ENCODE measurements at places on chromosomes 16 and 17.

GRCh38 chr16:35557731-35558130 lies 2098.3 kb downstream of the TP53TG3F start:
- no peak for DNase-seq

GRCh38 chr17:82862737-82863382 lies 23.0 kb upstream of the ZNF750 start:
- DNase-seq, result no peak

- DNase-seq, result no peak
Measured at GRCh38 chr16:47144559-47144877, 773 bp upstream of the NETO2 start.

DNA sequence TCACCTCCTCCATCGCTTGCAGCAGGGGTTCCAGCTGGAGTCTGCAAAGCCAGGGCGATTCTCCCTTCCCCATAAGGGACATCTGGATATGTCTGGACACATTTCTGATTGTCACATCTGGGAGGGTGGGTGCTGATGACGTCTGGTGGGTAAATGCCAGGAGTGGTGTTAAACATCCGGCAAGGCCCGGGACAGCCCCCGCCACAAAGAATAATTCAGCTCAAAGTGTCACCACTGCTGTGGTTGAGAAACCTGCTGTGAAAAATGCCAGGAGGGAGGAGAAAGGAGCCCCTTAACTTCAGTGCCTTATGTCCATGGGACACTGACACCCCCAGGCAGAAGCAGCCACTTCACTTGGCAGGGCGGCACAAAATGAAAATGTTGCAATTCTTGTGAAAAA lies 179.4 kb upstream of the SDK2 start:
- DNase-seq, result no peak

- DNase-seq, result no peak
Measured at GRCh38 chr17:81160306-81160705, 5.0 kb upstream of the PVALEF start.

- no peak for DNase-seq
Measured at GRCh38 chr16:81786868-81787267, 7.8 kb downstream of the PLCG2 start.

- no peak for DNase-seq
Measured at GRCh38 chr17:17868641-17869522, 32.1 kb upstream of the SREBF1 start.

GRCh38 chr16:84032458-84033178 lies 10.0 kb downstream of the SLC38A8 start:
- no peak for DNase-seq

DNA sequence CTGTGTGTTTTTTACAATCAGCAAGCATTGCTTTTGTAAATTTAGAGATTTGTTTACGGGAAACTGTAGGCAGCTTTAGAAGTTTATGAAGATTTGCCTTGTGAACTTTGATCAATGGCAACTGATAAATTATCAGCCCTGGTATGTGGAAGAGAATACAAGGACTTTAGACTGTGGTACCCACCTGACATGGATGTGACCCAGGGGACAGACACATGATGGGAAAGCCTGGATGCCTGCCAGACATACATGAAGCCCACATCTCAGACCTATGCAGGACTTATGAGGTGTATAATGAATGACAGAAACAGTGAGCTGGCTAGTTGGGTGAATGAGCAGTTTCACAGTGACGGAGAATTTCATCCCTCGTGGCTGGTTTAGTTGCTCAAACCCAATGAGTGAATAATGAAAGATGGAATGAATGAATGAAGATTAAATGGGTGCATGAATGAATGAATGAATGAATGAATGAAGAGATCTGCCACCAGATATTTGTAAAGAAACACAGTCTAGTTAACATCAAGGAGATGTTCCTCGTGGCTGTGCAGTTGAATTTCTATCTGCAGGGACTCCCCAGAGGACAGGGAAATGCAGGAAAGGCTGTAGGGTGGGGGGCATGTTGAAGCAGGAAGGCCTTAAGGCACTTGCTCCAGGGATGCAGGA lies 7.6 kb downstream of the TMEM92 start:
- DNase-seq, result no peak

GRCh38 chr17:40097931-40098845 lies 2.2 kb downstream of the NR1D1 start:
- peak; percentile 55 for DNase-seq

GRCh38 chr17:34358631-34359030 lies 2.4 kb downstream of the CCL13 start:
- DNase-seq, result no peak

- DNase-seq, result no peak
Measured at GRCh38 chr16:71676236-71676635, 48.3 kb downstream of the PHLPP2 start.

GRCh38 chr16:65994291-65994690 lies 372.2 kb upstream of the CDH5 start:
- DNase-seq, result no peak

DNA sequence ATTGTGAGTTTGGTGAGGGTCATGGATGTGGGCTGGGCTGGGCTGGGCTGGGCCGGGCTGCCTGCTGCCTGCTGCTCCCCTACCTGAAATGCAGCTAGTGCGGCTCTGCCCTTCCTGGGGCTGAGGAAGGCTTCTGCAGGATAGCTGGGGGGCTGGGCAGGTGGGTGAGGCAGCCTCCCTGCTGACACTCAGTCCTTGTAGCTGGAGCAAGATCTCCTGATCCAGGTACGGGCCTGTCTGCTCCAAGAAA lies 4.7 kb downstream of the RPL13 start:
- no peak for DNase-seq

DNA sequence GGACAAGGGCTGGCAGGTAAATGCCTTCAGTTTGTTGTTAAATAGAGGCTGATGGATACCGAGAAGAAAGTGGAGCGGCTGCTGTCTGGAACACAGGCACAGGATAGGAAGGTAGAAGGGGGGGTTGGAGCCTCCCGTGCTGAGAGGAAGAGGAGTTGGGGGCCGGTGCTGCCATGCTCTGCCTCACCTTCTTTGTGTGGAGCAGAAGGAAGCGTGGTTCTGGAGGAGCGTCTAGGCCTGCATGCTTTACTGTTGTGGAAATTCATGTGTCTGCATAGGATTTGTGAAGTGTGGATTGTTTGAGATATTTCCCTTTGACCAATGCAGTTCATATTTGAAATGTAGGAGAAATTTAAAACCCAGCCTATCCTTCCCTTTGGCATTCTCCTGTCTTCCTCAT lies 52.3 kb downstream of the FOXK2 start:
- no peak for DNase-seq

DNA sequence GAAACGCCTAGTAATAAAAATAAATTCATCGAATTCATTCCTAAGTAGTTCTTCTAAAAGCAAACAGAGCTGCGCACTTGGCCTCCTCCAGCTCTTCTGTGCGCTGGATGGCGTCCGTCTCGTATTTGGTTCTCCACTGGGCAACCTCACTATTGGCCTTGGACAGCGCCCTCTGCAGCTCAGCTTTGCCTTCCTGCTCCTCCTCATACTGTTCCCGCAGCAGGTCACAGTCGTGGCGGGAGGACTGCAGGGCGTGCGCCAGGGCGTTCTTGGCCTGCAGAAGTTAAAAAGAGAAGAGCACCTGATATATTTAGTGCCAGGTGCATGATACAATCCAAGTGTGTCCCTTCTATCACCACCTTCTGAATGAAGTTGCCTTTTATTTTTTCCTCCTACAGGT lies 21.8 kb downstream of the MYH3 start:
- no peak for DNase-seq

- DNase-seq, result no peak
Measured at GRCh38 chr17:73901661-73902415, 257.6 kb upstream of the SDK2 start.

- DNase-seq, result no peak
Measured at GRCh38 chr16:914440-914839, 56.3 kb downstream of the LMF1 start.

GRCh38 chr17:80365983-80366382 lies 49.0 kb upstream of the ENDOV start:
- no peak for DNase-seq

GRCh38 chr16:4488499-4488967 lies 12.3 kb downstream of the HMOX2 start:
- DNase-seq, result no peak

- DNase-seq, result no peak
Measured at GRCh38 chr16:85437166-85438052, 175.7 kb upstream of the GSE1 start.

DNA sequence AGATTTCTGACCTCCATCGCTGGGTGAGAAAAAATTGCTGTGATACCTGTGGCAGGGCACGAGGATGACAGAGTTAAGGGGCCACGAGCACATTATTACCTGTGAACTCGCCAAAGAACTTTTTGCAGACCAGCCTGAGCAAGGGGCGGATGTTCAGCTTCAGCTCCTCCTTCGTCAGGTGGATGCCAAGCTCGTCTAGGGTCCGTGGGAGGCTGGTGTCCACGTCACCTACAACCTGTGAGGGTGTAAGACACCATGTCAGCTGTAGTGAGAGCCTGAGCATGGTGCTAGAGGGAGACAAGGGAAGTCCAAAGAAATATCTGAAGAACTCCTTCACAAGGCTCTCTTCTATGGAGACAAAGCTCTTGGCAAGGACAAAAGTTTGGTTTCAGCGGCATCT lies 17.1 kb downstream of the HIGD1B start:
- DNase-seq, result no peak

GRCh38 chr16:24270721-24271442 lies 14.7 kb downstream of the CACNG3 start:
- no peak for DNase-seq

- DNase-seq, result no peak
Measured at GRCh38 chr16:52071101-52071500, 475.8 kb downstream of the TOX3 start.

DNA sequence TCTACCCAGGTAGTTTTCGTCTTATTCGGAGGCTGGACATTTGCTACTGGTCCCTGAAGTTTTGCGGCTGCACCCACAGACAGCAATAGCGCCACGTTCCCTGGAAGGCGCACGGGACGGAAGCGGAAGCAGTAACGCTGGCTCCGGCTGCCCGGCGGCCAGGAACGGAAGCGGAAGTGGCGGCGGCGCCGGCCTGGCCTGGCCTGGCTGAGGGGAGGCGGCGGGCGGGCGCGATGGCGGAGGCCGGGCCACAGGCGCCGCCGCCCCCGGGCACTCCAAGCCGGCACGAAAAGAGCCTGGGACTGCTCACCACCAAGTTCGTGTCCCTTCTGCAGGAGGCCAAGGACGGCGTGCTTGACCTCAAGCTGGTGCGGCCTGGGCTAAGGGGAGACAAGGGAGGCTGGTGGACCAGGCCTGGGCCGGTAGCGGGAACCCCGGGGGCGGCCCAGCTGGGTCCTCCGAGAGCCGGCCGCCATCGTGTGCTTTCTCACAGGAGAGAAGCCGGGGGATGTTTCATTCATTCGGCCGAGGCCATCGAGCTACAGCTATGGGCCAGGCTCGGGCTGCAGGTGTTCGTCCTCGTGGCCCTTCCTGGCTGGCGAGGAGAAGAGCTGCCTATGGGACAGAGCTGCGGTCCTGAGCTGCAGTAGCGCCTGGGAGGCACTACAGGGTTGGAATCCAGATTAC lies at the start of gene E2F4:
Gene E2F4, plus strand, starts transcription at position 161 of the 687 bp plus-strand sequence. Its CDS starts 73 bp downstream, at position 234.
- peak; percentile 94 for DNase-seq

GRCh38 chr16:27752241-27752640 lies 202.3 kb downstream of the KATNIP start:
- no peak for DNase-seq

GRCh38 chr17:2814481-2815341 lies 18.5 kb downstream of the RAP1GAP2 start:
- DNase-seq, result no peak

DNA sequence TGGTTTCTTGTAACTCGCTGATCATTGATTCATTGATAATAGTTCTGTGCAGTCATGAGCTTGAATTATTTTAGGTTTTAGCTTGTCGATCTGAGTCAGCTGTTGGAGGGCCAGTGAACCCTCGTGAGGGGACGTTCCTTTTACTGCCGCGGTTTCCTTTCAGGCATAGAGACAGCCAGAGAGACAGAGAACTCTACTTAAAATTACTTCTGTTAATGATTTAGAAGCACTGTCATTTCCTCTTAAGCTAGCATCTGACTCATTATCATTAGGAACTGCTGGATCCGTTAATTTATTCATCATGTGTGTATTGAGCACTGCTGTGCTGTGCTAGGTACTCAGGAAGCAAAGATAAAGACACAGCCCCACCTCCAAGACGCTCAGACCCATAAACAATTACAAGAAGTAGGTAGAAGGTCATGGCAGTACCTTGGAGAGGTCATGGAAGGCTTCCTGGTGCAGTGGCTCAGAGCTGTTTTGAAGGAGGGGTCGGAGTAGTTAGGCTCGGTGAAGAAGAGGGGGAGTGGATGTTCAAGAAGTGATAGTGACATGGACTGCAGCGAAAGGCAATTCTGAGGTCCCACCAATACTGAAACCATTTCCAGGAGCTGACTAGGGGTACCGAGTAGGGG lies 3.3 kb downstream of the PGS1 start:
- DNase-seq, result no peak

DNA sequence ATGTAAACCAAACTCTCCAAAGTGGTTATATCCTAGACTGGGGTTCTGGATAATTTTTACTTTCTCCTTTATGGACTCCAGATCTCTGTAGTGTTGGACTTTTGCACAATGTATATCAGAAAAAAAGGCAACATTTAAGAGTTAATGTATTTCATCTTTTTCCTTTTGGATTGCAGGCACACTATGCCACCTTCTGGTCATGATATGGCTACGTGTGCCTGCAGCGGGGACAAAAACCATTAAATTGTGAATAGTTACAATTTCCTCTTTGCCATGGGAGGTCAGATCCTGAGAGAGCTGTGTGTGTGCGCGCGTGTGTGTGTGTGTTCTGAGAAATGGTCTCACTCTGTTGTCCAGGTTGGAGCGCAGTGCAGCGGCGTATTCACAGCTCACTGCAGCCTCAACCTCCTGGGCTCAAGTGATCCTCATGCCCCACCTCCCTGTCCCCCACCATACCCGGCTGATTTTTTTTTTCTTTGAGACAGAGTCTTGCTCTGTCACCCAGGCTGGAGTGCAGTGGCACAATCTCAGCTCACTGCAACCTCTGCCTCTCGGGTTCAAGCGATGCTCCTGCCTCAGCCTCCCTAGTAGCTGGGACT lies 4.3 kb upstream of the SGF29 start:
- no peak for DNase-seq

DNA sequence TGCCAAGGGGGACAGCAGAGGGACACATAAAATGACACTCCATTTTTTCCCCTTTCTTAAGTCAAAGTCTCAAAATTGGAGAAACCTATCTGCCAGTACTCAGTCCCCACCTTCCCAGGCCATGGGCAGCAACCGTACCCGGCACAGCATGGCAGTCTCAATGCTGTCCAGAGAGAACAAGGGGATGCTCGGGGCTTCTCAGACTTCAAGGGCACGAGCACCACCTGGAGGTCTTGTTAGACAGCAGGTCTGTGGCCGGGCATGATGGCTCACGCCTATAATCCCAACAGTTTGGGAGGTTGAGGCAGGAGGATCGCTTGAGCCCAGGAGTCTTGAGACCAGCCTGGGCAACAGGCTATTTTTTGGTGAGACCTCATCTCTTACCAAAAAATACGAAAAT lies 3.2 kb downstream of the DNAH17 start:
- no peak for DNase-seq

- DNase-seq, result no peak
Measured at GRCh38 chr16:27634779-27635178, 84.8 kb downstream of the KATNIP start.

- DNase-seq, result no peak
Measured at GRCh38 chr17:27635275-27635823, 4.4 kb downstream of the LGALS9 start.

Measured in head of caudate nucleus (tissue), 42 donors.